ENCODE measurements at places on chromosomes 3 and 15. TPM values are rescaled to one million over a fixed set of nuclear protein-coding genes. Genes with fewer than 3 reads are reported as not detected.

GRCh38 chr15:40163657-40164416 lies 3.0 kb downstream of the BUB1B start:
- ATAC-seq: no peak

GRCh38 chr3:21914451-21914850 lies 163.4 kb upstream of the ZNF385D start:
- no peak for ATAC-seq

DNA sequence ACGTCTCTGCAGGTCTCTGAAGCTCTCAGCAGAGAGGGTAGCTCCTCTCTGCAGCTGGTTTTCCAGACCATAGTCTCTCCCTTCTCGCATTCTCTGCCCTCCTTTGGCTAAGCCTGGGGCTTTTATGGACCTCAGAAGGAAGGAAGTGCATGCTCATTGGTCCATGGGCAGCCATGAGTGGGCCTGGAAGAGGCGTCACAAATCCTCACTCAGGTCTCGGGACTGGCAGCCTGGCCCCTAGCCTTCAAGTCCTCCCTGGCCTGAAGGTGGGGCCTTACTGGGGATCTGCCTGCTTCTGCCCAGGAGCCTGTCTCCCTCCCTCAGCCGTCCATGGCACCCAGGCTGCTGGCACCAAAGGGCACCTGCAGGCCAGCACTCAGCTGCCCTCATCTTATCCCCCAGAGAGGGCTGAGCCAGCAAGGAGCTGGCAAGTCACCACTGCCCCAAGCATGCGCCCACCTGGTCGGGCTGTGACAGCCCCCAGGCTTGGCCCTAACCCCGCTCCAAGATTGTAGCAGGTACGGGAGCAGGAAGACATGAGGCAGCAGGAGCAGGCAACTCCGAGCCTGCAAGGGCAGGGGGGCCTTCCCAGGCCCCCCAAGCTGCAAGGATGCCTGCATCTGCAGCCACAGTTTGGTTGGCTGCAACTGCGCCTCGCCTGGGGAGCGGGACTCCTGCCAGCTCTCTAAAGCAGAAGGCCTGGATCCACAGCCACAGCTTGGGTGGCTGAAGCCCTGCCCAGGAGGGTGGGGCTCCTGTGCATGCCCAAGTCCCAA lies 37.4 kb downstream of the GHSR start:
- no peak for ATAC-seq

The WDR93 gene
- total RNA-seq: not detected

The ATP13A4 gene
- 20.5 TPM for total RNA-seq

The WNT5A gene
- total RNA-seq: 17.7 TPM

The MLF1 gene
- total RNA-seq: 2.6 TPM

All from esophagus mucosa (tissue), 1 donor.